ENCODE measurements at places on chromosomes 5 and 9.

- DNase-seq: no peak
Observed at GRCh38 chr5:14775857-14776256, 95.7 kb downstream of the ANKH start.

DNA sequence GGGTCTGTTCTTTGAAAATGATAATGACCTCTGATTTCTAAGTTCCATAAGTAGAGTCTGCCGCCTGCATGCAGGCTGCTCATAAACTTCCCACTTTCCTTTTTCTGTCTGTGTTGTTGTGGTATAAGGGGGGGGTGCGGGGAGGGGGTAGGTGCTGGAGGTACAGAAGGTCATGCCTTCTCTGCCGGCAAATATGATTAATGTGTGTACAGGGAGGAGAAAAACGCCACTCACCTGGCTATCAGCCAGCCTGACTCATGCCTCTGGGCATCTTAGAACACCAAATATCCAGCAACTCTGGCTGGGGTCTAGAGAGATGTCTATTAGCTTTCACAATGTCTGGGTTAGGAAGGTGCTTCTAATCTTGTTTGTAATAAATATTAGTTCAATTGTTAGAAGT, 128.3 kb downstream of the EFNA5 start:
- no peak for DNase-seq

DNA sequence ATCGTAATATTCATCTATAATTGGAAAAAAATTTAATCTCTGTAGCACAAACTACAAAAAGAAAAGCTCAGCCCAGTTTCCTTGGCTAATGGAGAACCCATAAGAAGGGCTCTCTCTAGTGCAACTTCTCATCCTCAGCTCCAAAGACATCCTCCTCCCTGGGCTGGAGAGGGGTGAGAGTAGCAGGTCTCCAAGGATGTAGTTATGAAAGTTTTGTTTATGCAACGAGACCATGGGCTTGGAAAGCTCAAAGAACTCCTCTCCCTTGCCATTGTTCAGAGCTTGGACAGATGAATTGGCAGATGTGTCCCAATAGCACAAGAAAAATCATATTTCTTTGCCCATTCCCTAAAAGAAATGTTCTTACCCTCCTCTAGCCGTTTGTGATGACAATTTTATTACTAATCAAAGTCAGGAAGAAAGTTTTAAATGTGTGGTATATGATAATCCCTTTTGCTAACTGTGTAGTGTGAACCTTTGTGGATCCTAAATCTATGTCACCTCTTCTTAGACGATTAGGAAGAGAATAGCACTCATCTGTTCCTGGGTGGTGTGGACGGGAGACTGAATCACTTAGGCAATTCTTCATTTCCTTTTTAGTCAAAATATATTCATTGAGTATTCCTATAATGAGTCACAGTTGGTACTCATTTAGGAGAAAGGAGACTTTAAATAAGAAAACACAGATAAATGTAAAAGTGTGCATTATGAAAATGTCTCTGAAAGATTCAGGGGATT, 52.2 kb downstream of the GARNL3 start:
- DNase-seq: no peak

- no peak for DNase-seq
Observed at GRCh38 chr9:138049779-138050471, 172.3 kb downstream of the CACNA1B start.

DNA sequence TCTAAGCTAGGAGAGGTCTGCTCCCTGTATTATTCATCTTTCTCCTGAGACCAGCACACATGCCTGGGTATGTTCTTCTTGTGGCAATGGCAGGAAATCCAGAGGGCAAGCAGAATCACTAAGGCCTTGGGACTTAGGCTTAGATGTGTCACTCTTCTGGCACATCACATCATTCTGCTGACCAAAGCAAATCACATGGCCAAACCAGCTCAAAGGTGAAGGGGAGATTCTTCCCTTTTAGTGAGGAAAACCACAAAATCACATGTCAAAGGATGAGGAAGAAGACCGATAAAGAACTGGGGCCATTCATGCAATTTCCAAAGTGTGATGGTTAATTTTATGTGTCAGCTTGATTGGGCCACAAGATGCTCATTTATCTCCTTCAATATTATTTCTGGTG, 5.7 kb upstream of the AGGF1 start:
- DNase-seq: no peak

GRCh38 chr9:108525186-108525585, 330.6 kb downstream of the ACTL7B start:
- no peak for DNase-seq

DNA sequence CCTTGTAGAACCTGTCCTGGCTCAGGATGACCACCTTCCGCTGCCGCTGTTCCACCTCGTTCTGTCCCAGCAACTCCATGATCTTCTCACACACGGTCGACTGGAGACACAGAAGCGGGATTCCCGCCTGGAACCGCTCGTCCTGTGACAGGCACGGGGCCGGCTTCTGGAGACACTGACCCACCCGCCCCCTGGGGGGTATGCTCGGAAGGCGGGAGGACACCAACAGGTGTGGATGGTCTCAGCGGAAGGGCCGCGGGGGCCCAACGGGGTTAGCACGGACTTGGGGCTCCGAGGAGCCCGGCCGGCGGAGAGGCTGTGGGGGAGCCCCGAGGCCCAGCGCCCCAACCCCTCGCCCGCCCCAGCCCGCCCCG, 530 bp downstream of the UCK1 start:
- no peak for DNase-seq
